ENCODE measurements at places on chromosomes 3 and 15.

DNA sequence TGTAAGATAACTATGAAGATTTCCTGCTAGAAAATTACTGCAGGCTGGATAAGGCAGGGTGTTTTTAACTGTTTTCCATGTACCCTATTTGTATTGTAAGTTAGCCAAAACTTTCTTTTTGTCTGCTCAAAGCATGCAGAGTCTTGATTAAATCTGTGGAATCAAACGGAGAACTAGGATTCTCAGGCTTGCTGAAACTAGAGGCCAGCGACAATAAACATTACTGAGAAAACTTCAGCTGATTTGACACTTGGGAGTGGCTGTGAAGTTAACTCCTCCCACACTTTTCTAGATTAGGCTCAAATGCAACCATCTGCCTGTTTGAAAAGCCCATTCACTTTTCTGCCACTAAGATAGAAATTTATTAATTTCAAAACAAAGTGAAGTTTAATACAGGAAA, 153.2 kb upstream of the FRMD4B start:
- DNase-seq = peak; percentile 67

DNA sequence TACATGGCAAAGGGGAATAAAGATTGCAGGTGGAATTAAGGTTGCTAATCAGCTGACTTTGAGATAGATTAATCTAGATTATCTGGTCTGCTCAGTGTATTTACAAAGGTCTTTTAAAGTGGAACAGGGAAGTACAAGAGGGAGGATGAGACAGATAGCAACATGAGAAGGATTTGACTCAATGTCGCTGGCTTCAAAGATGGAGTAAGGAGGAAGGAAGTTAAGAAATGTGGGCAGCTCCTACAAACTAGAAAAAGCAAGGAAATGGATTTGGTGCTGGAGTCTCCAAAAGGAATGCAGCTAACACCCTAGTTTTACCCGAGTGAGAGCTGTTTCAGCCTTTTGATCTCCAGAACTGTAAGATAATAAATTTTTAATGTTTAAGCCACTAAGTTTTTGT, 180.7 kb upstream of the TTC14 start:
- DNase-seq = no peak

- no peak for DNase-seq
Measured at GRCh38 chr3:171200750-171201088, 174.2 kb upstream of the SLC2A2 start.

DNA sequence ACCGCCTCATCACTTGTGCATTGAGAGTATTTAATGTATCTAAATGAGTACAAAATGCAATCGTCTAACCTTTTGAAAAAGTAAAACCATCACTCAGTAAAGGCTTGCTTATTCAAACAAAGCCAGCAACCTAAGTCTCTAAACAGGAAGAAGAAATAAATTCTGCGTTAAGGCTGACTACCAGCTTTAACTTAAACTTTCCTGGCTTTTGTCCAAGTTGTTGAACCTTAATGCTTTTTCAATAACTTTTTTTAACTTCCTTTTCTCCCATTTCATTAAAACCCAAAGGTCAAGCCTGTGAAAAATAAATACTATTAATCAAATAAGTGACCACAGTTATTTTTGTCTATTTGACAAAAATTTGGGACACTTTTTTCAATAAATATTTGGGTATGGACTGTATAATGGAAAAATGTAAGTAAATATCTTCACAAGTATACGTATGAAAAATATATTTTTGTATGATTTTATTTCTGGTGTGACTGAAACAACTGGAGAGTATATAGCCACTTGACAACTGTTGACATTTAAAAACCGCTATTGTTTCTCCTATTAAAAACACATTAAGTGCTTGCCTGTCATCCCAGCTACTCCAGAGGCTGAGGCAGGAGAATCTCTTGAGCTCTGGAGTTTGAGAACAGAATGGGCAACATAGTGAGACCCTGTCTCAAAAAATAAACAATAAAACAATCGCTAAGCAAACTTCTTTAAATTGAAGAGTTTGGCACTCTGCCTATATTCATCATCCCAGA, 2.9 kb downstream of the KLHL24 start:
- DNase-seq = peak; percentile 73

DNA sequence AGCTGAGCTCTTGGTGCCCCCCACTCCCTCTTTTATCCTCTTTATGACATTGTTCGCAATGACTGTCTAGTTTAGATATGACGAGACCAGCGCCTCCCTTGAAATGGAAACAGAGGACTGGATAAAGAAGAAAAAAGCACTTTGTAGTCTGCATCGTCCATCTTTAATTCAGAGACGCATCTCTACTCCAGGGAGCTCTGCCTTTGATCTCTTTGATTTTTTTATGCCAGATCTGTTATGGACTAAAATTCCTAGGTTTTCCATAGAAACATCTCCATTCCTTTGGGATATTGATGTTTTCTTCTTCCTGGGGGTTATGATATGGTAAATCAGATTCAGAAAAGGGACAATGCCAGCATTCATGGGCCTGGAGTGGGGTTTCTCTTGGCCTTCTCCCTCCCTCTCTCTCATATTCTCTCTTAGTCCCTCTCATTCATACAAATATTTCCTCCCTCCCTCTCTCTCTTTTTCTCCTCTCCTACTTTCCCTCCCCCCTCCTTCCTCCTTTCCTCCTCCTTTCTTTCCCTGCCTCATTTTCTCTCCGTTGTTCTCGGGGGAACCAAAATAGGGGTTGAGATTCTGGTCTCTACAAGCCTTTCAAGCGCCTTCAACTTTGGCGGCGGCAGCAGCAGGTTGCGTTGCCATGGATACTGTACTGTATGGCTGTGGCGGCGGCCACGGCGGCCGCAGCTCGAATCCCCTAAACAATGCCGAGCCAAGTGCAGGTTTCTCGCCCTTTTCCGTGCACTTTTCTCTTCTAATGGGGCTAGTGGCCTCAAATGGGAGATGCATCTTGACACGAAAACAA, 45.5 kb downstream of the ZIC4 start:
- DNase-seq = peak; percentile 42

DNA sequence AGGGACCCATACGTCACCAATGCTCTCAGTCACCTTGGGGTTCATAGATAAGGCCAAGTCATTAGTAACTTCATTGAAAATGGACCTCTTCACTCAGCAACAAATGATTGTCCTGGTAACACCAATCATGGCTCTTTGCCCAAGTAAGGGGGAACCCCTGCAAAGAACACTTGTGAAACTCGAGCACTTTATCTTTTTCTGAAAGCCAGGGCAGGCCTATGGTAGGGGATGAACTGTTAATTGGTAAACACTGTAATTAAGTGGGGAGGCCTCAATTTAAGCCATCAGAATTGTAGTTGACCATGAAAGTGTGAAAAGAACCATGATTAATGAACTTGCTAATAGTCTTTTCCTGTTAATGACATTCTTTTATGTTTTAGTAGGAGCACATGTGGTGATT, 73.3 kb downstream of the ABHD5 start:
- DNase-seq = no peak

DNA sequence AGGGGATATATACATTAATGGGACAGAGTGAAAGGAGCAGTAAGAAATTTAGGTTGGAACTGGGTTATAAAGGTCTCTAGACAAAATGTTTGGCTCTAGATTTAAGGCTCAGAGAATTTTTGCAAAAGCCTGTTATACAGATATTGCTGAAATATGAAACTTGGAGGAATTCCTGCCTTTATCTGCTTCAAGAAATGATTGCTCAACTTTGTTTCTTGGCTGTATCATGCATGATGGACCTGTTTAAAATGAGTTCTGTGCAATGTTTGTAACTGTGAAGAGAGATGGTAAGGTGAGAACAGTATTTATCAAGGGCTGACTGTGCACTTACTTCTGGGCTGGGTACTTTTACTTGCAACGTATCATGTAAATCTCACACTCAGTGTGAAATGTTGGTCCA, 3.3 kb downstream of the CRYBG3 start:
- DNase-seq = peak; percentile 25

- no peak for DNase-seq
Measured at GRCh38 chr15:41396111-41396510, 6.2 kb downstream of the NDUFAF1 start.

DNA sequence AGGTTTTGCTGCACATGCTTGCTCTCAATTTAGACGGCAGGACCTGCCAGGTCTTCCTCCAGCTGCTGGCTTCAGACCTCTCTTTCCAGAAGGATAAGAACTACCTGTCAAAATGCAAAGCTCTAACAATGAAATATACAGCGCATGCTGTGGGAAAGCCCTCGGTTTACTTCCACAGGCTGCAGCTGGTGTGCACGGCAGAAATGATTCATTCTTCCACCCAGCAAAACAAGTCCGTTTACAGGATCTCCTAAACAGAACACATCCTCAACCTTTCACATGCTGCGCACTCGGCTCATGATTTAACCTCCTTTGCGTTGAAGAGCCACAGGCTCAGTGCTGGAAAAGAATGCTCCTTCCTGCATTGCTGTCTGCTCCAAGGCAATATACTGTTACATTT, 92.4 kb upstream of the WNT5A start:
- no peak for DNase-seq

GRCh38 chr3:126394179-126394976, at the start of gene CFAP100:
TSS of gene CFAP100 (plus strand) at chr3:126394909. CDS start at chr3:126396001, 1,092 bp downstream.
- peak; percentile 85 for DNase-seq

DNA sequence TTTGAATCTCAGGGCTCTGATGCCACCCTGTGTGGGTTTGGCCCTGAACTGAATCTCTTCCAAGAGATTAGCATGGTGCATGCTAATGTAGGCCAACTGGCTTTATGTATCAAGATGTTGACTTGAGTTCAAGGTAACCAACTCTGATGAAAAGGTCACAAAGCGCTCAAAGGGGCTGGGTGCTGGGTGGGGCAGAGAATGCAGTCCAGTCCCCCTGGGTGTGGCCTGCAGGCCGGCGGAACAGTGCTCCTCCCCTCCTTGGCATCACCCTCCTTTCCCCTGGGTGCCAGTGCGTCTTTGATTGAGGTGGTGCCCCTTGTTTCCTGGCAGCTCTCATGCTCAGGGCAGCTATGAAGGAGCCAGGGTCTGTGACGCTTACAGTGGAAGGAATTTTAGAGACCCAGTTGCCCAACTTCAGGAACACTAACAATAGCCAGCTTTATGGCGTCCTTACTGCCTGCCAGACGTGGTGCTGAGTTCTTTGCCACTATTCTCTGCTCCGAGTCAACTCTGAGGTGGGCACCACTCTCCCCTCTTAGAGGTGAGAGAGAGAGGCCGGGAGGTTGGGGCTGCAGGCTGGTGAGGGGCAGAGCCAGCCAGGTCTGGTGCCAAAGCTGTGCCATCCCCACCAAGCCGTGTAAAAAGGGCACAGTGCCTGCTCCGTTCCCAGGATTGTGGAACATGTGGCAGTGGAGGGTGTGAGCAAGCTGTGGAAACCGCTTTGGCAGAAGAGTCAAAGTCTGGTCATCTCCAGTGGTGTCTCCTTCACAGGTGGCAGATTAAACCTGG, 9.8 kb downstream of the SYNM start:
- DNase-seq = no peak

GRCh38 chr3:58093574-58094195, 85.5 kb downstream of the FLNB start:
- no peak for DNase-seq

GRCh38 chr3:108862865-108863798, 40.5 kb downstream of the TRAT1 start:
- no peak for DNase-seq

DNA sequence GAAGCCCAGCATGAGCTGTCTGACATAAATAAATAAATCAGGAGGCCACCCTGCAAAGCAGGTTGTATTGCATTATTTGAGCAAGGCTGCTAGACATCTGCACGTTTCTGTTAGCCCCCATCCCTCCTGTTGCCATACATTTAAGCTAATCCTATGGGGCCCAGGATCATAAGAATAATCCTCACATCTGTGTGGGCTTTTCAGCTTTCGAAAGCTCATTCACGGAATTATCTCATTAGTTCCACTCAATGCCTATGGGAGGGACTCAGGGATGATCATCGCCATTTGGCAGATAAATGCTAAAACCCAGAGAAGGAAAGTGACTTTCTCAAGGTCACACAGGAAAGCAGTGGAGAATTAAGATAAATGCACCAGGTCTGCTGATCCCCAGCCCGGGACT, 123.4 kb downstream of the TLE3 start:
- no peak for DNase-seq

- no peak for DNase-seq
Measured at GRCh38 chr3:28476194-28476593, 127.6 kb upstream of the AZI2 start.

GRCh38 chr15:101410612-101411011, 78.9 kb downstream of the PCSK6 start:
- no peak for DNase-seq

- DNase-seq = no peak
Measured at GRCh38 chr3:152374262-152374990, 105.7 kb downstream of the MBNL1 start.

DNA sequence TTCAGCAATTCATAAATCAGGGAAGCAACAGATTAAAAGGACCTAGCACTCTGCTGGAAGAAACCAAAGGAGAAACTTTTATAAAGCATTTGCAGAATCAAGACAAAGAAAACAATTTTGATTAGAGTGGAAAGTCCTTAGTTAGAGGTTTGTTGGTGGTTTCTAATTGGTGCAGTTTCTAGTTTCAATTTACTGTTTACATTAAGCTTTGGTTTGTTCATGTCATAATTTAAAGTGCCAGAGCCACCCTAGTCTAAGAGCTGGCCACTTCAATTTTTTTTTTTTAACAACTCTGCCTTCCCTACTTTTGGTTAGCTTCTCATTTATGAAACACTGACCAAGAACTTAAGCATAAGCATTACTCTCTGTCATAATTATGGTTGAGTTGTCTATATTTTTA, 1428.2 kb upstream of the GBE1 start:
- no peak for DNase-seq

DNA sequence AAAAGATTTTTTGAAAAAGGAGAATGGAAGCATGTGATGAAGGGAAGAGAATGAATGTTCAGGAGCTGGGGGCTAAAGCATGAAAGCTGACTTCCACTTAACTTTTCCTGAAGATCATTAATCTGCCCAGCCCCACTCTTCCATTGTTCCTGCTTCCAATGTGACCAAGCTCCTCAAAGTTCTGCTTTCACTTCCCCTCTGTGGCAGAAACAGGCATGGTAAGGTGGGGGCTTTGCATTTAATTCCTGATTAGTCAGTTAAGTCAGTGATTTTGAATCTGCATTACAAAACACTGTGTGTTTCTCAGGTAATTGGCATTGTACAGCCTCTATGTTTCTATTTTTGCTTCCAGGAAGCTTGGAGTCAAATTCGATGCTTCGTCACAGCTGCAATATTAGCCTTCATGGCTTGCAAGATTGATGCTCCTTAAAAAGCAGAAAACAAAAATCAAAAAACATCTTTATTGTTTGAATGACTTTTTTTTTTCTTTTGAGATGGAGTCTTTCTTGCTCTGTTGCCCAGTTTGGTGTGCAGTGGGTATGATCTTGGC, 7.3 kb upstream of the TM6SF1 start:
- DNase-seq = peak; percentile 17

DNA sequence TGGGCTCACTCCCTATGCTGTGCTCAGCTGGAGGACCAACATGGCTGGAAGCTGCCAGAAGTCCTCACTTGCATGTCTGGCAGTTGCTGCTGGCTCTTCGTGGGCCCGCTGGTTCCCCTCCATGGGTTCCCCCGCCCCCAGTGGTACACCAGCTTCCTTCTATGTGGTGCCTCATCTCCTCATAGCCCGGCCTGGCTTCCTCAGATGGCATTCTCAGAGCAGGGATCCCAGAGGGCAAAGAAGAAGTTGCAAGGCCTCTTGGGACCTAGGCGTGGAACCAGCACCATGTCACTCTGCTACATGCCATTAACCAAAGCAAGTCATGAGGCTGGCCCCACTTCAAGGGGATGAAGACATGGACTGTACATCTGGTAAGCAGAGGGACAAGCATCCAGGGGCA, 2.9 kb upstream of the CFAP92 start:
- DNase-seq = no peak

GRCh38 chr3:195007766-195008165, 263.2 kb downstream of the XXYLT1 start:
- no peak for DNase-seq
